Left lung (tissue), 14 donors: ENCODE measurements at places on chromosomes 5 and 9. TPM values are rescaled to one million over a fixed set of nuclear protein-coding genes. Genes with fewer than 3 reads are reported as not detected.

DNA sequence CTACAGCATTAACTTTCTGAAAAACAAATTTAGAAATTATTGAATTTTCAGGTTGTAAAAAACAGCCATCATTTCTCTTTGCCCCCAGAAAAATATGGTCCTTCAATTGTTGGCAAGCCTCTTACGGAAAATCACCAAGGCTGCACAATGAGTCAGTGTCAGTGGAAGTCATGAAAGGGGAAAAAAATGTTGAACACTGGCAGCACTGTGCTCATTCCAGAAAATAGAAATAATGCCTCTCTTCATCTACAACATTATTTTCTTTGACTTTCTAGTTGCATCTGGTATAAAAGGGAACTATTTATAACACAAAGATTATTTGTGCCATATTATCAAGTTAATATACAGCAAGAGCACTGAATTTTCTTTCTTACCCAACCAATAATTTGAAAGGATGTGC is 26.7 kb upstream of the STK32A start:
- no peak for DNase-seq

GRCh38 chr5:158951436-158952247 is 148.1 kb downstream of the EBF1 start:
- DNase-seq: no peak

DNA sequence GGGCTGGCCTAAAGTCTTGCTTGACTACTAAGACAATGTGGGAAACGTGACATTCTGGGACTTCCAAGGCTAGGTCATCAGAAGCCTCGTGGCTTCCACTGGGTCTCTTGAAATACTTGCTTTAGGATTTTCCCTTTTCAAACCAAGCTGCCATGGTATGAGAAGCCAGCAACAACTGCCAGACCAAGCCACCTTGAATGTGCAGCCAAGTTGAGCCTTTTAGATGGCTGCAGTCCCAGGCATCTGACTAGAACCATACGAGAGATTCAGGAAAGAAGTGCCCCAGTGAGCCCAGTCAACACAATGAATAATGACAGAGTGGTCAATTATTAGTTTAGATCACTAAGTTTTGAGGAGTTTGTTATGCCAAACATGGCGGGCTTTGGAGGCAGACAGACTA is 143.3 kb downstream of the SLF1 start:
- DNase-seq: no peak

GRCh38 chr9:130124085-130124860 is 47.9 kb upstream of the NCS1 start:
- no peak for DNase-seq

The NUTM2F gene
- polyA plus RNA-seq: 0.10 TPM

GRCh38 chr9:98099346-98099745 is 19.7 kb downstream of the TRIM14 start:
- no peak for DNase-seq

- no peak for DNase-seq
Observed at GRCh38 chr9:4832786-4833579, 40.2 kb downstream of the RCL1 start.

- DNase-seq: no peak
Observed at GRCh38 chr5:6568383-6568782, 64.5 kb downstream of the NSUN2 start.

- DNase-seq: no peak
Observed at GRCh38 chr9:80059979-80060378, 488.2 kb downstream of the TLE4 start.

DNA sequence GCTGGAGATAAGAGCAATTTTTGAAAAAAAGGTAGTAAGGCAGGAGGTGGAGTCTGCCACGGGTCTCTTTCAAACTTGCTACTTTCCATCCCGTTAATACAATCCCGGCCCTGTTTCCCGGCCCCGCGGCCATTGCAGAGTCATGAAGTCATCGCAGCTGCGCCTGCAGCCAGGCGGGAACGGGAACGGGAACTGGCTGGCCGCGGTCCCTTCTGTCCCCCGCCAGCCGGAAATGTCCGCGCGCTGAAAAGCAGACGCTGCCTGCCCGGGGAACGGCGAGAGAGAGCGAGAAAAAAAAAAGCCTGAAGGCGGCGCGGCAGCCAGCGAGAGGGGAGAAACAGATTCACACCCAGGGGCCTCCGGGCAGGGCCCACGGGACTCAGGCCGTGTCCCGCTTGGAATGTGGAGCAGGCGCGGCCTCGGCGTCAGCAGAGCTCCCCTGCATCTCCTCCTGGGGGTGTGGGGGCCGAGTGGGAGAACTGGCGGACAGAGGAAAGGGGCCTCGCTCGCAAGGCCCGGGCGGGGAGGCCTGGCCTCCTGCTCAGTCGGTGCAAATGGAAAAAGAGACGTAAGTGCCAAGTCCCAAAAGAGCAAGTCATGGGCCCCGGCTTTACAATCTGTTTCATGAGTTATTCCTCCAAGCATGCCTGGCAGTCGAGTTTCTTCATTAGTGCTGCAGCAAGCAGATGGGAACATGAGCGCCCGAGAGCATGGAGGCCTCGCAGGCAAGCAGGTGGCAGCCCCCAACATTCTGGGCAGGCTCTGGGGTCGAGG is 201.2 kb upstream of the GAS1 start:
- DNase-seq: peak; percentile 76
